ENCODE measurements at places on chromosomes 12 and 14.

GRCh38 chr12:86170051-86170450 is 86.1 kb downstream of the MGAT4C start:
- DNase-seq = no peak

DNA sequence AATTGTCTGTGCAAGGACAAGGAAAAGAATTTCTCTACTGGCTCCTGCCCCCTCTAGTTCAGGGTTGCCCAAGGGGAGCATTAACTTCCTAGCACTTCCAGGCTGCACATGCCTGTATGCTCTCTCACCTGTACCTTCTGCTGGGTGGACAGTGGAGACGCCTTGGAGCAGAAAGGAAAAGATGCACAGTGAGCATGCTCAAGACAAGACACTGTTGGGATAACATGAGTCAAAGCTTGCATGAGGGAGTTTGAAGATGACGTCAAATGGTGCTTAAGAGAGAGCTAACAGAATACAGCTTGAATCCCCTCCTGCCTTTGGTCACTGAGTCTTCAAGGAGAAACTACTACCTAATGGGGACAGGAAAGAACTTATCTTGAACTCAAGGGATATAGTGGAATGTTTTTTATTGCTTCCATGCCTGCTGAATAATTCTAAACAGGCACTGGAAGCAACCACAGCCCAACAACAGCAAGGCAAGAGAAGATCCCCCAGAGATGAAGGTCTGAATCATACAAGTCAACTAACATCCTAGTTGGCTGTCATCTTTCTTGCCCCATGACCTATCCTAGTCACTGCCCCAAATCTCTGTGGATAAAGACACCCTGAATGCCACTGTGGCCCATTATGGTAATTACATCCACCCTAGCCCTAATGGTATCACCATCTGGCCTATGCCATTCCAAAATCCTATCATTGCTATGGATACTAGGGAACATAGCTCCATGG is 23.5 kb downstream of the RPS6KA5 start:
- DNase-seq = no peak

DNA sequence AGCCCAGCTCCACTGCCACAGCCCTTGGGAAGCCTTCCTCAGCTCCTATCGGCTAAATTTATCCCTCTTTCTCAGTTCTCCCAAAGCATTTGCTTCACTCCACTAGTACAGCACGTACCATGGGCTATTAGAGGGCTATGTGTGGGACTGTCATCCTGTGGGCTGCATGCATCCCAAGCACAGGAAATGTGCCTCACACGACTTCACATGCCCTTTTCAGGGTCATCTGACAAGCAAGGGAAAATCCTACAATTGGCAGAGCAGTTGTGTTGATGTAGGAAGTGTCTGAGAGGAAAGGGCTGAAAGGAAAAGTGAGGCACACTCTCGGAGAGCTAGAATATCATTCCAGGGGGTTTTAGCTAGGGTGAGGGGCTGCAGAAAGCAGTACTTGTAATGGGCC is 47.6 kb downstream of the NINJ2 start:
- DNase-seq = no peak

DNA sequence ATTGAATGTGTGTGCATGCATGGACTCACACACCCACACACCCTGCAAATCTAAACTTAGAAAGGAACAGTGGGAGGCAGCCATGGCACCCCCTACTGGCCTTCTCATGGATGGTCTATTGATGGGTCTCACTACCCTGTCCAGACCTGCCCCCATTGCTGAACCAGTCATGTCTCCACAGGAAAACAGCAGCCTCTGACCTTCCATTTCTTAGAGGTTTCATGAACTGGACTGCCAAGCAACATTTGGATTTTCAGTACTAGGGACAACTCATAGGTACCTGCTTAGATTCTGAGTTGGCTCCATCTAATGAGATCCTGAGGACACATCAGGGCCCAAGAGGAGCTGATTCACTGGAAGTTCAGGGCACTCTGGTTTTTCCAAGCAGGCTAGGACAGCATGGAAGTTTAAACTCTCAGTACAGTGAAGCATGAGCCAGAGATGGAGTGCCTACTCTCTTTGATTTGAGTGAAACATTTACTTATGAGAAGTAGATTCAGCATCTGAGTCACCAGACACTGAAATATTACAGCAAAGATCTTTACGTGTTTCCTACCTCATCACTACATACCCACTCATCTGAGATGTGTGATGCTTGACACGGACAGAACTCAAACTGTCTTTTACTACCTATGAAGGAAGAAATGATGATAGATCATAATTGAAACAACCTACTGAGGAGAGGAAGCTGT is 98.9 kb upstream of the PLEKHG7 start:
- DNase-seq = no peak

DNA sequence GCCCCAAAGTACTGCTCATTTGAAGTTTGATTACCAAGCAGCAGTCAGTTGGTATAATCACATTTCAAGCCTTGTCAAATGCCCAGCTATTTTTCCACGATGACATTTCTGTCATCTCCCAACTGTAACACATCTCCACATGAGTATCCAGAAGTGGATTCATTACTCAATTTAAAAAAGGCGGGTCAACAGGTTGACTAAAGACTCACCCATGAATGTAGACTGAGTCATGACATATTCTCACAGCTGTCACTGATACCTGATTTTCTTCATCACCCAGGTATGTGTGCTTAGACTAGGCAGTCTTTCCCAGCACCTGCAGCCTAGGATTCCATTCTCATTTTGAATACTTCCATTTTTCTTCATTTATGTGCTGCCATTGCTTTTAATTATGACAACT is 75.1 kb upstream of the DBX2 start:
- no peak for DNase-seq
